NCI-H187 treated with DMSO at 0.1 percent for 48 hours (cell line): ENCODE measurements at places on chromosomes 13 and 19.

GRCh38 chr19:19259741-19260140, 13.4 kb downstream of the TM6SF2 start:
- no peak for DNase-seq

DNA sequence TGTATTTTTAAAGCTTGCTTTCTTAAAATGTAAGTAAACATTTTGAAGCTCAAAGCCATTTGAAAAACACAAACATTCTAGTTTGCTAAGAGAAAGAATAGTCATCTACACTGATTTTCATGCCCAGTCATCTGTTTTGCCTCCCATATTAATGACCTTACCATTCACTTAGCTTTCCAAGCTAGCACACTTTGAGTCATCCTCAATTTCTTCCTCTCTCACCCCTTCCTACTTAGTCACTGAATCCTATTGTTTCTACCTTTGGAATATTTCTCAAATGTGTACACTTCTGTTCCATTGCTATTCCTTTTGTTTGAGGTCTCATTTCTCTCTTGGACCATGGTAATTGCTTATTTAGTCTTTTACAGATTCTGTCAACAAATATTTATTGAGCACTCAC, 7.3 kb upstream of the HS6ST3 start:
- DNase-seq, result no peak

DNA sequence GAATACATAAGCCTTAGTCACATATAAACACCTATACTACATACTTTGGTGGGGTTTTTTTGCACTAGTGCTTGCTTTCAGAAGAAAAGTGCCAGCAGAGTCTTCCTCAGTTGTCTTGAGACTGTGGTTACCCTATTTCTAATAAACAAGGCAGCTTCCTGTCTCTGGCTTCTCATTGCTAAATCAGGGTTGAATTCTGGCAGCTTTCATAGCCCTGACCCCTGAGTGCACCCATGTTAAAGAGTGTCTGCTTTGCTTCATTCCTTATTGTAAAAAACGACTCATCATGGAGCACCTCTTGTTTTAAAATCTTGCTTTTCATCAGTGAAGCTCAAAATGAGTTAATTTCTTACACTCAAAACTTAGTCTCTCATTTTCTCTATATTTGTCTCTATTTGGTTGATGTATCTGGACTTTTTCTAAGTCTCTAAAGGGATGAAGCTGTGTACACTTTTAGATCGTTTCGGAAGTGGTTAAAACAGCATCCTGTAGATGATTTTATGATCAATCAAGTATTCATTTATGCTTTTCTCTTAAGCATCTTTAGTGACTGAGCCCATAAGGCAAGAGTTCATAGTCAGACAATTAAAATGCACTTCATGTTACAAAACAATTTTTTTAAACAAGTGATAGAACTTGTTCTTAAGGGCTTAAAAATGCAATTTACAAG, 72.1 kb downstream of the KLF12 start:
- no peak for DNase-seq

DNA sequence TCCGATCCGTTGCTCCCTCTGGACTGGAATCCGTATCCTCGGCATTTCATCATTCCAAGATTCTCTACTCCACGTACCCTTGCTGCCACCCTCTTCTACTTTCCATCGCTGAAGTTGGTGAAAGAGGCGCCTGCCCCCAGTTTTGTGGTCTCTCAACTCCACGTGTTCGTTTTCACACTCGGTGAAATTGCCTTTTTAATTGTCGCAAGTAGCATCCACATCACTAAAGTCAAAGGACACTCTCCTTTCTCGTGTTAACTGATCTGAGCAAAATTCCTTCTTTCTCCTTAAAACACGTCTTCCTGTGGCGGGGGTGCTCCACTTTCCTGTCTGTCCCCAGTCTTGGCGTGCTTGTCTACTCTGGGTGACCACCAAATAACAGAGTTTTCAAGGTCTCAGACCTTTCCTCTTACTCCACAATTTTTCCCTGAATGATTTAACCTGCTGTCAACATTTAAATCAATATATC, 1.1 kb upstream of the TMTC4 start:
- no peak for DNase-seq

DNA sequence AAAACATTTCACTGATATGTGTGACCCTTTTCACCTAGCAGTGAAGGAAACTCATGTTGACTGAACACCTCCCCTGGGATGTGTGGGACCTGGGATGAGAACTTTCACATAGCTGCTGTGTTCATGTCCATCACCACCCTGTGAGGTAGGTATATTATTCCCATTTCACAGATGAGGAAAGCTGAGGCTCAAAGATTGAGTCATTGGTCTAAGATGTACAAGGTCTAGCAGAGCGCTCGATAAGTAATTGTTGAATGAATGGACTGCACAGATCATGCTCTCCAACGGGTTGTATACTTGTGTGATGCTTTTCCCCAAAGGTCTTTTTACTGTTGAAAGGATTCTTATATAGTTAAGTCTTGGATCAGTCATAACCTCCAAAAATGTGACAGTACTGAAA, 75.6 kb upstream of the TSC22D1 start:
- DNase-seq, result no peak

DNA sequence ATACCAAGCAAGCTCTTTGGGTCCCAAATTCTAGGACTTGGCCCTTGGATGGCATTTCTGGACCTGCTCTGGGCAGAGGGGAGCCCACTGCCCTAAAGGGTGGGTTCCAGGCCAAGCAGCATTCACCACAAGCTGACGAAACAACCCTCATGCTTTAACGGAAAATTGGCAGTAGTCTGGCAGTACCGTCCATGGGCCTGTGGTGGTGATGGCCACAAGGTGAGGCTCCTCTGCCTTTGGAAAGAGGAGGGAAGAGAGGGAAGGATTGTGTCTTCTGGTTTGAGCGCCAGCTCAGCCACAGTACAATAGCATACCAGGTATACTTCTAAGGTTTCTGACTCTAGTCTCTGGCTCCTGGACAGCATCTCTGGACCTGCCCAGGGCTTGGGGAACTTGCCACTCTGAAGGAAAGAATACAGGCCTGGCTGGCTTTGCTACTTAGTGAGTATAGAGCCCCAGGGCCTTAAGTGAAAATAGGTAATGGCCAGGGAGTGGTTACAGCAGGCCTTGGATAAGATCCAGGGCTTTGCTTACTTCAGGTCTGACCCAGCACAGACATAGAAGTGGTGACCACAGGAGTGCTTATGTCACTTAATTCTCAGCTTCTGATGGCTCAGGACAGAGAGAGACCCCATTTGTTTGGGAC, 595.5 kb downstream of the LMO7 start:
- no peak for DNase-seq
